ENCODE measurements at places on chromosomes 16 and 17.

DNA sequence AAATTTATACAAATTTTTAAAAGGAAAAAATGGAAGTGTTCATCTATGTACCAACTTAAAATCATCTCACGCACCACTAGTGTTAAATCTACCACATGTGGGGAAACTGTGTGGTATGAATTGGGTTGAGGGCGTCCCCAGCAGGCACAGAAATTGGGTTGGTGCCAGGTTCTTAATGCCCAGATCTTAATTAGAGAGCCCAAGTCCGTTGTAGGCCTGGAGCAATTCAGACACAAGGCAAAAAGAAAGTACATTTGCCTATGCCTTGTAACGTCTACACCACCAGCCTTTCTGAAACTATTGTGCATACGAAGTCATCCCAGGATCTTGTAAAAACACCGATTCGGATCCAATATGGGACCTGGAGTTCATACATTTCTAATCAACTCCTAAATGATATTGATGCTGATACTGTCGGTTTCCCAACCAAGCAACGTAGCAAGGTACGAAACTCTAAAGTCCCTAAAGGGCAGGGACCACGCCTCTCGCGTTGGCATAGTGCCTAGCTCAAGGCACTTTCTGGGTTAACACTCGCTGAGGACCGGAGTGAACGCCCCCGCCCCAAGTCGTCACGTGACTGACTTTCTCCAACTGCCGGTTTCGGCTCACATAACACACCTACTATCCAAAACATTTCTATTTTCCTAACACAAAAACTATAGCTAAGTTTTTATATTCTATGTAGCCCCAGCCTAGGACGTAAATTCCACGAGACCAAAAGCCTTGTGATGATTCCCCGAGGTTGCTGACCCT, 945 bp upstream of the UQCRC2 start:
- DNase-seq: peak; percentile 55

- DNase-seq: no peak
Observed at GRCh38 chr17:39107973-39108372, 43.5 kb downstream of the PLXDC1 start.

- DNase-seq: no peak
Observed at GRCh38 chr16:23694644-23695373, 16.1 kb downstream of the PLK1 start.

- DNase-seq: no peak
Observed at GRCh38 chr17:13825526-13826040, 223.9 kb upstream of the HS3ST3A1 start.

- DNase-seq: no peak
Observed at GRCh38 chr17:80786470-80786869, 205.2 kb upstream of the CHMP6 start.

DNA sequence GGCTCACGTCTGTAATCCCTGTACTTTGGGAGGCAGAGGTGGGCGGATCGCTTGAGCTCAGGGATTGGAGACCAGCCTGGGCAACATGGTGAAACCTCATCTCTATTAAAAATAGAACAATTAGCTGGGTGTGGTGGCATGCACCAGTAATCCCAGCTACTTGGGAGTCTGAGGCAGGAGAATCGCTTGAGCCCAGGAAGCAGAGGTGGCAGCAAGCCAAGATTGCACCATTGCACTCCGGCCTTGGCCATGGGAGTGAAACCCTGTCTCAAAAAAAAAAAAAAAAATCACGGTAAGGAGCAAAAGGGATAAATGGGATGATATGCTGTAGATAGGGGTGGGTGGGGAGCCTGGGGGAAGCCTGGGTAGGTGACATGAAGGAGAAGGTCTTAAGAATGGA, 20.4 kb upstream of the TMEM98 start:
- no peak for DNase-seq

DNA sequence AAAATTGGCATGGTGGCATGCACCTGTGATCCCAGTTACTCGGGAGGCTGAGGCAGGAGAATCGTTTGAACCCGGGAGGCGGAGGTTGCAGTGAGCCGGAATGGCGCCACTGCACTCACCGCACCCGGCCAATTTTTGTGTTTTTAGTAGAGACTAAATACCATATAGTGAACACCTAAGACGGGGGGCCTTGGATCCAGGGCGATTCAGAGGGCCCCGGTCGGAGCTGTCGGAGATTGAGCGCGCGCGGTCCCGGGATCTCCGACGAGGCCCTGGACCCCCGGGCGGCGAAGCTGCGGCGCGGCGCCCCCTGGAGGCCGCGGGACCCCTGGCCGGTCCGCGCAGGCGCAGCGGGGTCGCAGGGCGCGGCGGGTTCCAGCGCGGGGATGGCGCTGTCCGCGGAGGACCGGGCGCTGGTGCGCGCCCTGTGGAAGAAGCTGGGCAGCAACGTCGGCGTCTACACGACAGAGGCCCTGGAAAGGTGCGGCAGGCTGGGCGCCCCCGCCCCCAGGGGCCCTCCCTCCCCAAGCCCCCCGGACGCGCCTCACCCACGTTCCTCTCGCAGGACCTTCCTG, at the start of gene HBQ1:
Gene HBQ1, plus strand, starts transcription at position 359 of the 575 bp plus-strand sequence. Its CDS starts 28 bp downstream, at position 387.
- DNase-seq: no peak

DNA sequence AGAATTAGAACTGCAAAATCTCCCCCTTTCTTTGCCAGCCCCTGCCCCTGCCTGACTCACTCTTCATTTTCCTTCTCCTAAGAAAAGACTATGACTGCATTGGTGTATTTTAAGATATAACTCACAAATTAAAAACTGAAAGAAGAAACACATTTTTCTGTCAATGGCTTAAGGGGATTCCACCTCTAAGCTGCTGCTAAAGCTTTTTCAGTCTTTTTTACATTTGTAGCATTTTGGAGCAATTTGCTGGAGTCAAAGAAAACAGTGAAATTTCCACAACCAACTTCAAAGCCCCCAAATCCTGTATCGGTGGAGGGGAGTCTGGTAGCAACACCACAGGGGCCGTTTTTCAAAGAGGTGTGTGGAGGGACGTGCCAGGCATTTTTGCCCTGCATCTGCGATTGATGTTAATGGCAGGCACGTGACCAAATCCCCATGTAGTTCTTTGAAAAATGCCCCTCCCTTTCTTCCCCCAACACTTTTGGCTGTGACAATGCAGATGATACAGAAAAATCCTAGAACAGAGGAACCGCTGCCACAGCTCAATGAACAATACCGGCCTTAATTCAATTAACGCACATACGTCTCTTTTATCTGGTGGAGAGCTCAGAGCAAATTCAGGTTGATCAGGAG, 28.5 kb downstream of the MAF start:
- no peak for DNase-seq

DNA sequence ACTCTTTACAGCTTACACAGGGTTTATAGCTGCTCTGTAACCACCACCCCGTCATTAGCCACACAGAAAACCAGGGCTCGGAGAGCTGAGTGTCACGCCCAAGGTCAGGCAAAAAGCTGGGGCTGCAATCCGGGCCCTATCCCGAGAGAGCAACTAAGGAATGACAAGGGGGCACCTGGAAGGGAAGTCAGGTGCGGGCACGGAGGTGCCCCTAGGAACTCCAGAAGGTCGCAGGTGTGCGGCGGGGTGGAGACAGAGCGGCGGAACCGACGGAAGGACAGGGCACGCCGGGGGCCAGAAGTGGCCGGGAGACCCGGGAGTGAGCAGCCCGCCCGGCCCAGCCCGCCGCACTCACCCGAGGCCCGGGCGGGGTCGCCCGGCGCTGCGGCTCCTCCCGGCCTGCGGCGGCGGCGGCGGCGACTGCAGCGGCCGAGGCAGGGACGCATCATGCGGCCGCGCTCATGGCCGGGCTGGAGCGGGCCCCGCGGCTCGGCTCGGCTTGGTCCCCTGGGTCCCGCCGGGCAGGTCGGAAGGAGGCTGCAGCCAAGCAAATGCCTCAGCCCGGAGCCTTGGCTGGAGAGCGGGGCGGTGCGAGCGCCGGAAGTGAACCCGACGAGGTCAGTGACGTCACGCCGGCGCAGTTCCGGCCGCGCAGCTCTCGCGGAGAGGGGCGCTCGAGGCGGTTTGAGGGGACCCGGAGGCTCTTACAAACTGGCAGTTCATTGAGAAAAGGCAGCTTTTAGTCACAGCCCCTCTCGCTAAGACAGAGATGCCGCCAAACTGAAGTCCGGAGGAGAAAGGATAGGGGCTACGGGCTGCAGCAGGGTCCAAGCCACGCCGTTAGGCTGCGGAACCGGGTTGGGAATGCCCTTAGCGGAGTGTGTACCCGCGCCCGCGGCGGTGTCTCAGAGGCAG, at the start of gene ZDHHC7:
Gene ZDHHC7, minus strand, starts transcription at position 605 of the 915 bp plus-strand sequence. CDS start 20,917 bp downstream, outside the sequence.
- DNase-seq: peak; percentile 84

DNA sequence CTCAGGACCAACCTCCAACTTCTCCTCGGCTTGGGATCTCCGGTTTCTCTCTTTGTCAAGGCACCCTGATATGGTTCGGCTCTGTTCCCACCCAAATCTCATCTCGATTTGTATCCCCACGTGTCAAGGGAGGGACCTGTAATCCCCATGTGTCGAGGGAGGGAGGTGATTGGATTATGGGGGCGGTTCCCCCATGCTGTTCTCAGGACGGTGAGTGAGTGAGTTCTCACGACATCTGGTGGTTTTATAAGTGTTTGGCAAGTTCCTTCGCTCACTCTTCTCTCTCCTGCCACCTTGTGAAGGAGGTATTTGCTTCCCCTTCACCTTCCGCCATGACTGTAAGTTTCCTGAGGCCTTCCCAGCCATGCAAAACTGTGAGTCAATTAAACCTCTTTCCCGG, 117.9 kb downstream of the SEC14L1 start:
- DNase-seq: no peak

DNA sequence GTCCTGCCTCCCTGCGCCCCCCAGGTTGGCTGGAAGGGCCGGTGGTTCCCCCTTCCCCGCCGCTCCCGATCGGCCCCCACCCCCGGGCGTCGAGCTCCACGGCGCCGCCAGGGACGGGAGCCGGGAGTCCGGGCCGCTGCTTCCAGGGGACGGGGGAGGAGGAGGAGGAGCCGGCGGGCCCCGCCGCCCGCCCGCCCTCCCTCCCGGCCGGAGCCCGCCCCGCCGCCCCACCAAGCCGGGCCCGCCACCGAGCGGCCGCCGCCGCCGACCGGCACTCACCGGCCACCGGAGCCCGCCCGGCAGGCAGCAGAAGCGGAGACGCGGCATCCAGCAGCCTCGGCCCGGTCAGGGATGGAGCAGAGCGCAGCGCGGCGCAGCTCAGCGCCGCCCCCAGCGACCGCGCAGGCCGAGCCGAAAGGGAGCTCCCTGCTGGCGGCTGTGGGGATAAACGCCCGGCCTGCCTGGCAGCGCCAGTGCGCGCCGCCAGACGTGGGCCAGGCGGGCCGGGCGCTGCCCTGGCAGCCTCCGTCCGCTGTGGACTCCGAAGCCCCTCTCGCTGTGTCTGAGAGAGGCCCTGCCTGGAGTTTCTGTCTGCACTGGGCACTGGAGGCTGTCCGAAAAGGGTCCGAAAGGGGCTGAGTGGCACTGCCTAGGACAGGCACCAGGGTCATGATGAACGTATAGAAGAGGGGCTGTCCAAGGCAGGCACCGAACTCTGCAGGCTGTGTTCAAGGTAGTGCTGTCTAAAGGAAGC, at the start of gene MYO18A:
Gene MYO18A, minus strand, starts transcription at position 365 of the 754 bp plus-strand sequence. CDS start 13,458 bp downstream, outside the sequence.
- DNase-seq: peak; percentile 67

- no peak for DNase-seq
Observed at GRCh38 chr17:30339086-30339485, 5.2 kb upstream of the TMIGD1 start.

DNA sequence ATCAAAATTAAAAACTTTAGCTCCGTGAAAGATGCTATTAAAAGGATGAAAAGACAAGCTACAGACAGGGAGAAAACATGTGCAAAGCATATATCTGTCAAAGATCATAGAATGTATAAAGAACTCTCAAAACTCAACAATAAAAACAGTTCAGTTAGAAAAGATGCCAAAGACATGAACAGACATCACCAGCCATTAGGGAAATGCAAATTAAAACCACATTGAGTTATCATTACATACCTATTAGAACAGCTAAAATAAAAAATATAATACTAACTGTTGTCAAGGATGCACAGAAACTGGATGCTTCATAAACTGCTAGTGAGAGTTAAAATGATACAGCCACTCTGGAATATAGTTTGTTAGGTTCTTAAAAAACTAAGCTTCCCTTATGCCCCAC, 58.8 kb downstream of the NFATC3 start:
- DNase-seq: no peak

- no peak for DNase-seq
Observed at GRCh38 chr17:69722518-69722917, 308.0 kb downstream of the MAP2K6 start.

- no peak for DNase-seq
Observed at GRCh38 chr17:78284146-78284545, 52.7 kb downstream of the TMEM235 start.

All from amygdala (tissue), 56 donors.